Skeletal muscle cell (primary cell): ENCODE measurements at places on chromosomes 5 and 9.

- DNase-seq: no peak
Observed at GRCh38 chr5:143521846-143522400, 118.4 kb upstream of the NR3C1 start.

DNA sequence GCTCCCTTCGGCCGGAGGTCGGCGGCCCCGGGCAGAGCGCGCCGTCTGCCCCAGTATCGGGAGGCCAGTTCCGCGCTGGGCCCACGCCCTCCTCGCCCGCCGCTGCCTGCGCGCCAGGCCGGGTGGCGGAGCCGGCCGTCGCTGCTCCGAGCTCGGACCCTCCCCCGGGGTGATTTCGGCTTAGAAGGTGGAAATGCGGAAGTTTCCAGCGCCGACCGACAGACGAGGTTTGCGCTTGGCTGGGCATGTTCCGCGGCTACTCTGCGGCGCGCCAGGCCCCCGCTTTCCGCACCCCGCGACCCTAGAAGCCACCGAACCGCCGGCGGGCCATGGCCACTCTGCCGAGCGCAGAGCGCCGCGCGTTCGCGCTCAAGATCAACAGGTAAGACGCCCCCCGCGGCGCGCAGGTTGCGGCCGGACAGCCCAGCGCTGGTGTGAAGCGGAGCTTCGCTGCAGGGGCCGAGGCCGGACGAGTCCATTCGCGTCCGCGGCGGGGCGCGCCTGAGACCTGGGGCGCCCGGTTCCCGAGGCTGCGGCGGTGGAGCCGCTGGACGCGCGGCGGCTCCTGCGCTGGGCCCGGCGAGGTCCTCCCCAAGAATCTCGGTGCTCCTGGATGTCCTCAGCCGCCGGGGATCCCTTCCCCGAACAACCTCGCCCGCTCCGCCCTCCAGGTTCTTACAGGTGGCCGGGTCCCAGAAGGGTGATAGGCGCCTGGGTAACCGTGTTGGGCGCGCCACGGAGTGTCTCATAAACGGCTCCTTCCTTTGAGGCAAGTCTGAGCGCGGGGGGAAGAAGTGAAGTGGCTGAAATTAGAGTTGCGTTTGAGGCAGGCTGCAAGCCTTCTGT lies at the start of gene DOCK8:
Gene DOCK8 (plus strand): TSS at position 218 of the 846 bp plus-strand sequence. CDS start 112 bp downstream, at position 330.
- no peak for DNase-seq

- DNase-seq: no peak
Observed at GRCh38 chr5:178213003-178213461, 8.7 kb downstream of the HNRNPAB start.

DNA sequence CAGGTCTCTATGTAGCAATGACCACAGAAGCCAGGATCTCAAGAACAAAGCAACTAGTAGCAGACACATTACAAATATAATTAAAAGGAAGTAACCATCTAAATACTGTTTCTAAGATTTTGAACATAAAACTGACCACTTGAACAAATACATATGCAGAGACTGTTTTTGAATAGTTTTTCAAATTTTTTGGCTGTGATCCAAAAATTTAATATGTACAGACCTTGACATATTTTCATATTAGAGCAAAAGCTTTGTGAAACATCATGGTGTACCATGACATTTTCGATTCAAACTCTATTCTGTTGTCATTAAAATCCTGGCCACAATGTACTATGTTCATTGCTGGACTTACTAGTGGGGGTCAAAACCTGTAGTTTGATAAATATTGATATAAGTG lies 126.5 kb downstream of the NUDT12 start:
- no peak for DNase-seq

DNA sequence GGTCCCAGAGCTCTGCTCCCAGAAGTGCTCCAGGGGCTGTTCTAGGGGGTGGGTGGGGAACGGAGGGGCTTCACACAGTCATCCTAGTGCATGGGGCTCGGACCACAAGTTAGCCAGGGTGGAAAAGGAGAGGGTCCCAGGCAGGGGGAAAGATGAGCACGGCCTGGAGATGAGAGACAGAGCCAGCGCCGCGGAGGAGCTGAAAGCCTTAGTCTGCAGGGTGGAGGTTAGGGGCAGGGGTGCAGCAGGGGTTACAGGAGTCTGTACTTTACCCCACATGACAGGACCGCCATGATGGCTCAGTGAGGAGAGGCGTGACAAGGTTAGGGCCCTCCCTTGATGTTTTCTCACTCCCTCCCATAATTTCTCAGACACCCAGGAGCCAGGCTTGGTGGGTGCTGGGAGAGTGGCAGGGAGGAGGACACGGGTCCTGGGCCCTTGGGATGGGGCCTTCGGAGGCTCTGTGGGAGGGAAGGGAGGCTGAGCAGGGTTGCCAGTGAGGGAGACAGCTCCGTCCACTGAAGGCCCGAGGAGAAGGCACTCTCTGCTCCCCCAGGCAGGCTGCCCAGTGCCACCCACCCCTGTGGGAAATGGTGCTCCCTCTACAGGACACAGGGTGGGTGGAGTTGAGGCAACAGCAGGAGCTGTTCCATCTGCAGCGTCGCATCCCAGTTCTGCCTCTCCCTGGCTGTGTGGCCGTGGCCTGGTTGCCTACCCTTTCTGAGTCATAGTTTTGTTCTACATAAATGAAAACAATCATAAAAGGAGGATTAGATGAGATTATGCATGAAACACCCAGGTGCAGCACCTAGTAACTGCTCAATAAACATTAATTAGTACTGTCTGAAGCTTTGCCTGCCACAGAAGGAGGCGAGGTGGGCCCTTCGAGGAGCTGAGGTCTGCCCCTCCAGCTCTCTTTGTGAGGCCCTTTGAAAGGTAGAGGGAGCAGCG lies 66.2 kb downstream of the NDST1 start:
- no peak for DNase-seq

DNA sequence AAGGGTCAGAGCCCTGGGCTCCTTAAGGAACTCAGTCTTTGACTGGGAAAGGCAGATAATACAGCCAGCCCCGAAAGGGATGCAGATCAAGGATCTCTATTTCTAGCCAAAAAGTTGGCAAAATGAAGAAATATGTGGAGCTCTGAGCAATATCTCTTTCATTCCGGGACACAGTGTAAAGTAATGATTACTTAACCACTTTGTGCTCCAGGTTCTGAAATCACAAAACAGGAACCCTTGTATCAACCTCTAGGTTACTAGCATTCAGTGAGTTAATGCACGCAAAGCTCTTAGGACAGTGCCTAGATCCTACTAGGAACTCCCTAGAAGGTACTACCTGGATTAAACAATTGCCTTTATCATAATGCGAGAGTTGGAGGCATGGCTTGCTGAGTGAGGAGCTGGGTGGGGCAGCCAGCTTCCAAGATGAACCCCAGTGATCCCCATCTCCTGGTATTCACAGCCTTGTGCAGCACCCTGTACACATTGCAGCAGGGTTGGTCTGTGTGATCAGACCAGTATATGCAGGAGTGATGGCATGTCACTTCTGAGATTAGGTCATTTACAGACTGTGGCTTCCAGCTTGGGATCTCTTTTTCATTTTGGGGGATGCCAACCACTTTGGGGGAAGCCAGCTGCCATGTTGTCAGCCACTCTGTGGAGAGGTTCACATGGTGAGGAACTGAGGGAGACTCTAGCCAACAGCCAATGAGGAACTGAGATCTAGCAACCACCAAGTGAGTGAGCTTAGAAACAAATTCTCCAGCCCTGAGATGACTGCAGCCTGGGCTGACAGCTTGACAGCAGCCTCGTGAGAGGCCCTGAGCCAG lies 103.1 kb upstream of the SLC44A1 start:
- no peak for DNase-seq

DNA sequence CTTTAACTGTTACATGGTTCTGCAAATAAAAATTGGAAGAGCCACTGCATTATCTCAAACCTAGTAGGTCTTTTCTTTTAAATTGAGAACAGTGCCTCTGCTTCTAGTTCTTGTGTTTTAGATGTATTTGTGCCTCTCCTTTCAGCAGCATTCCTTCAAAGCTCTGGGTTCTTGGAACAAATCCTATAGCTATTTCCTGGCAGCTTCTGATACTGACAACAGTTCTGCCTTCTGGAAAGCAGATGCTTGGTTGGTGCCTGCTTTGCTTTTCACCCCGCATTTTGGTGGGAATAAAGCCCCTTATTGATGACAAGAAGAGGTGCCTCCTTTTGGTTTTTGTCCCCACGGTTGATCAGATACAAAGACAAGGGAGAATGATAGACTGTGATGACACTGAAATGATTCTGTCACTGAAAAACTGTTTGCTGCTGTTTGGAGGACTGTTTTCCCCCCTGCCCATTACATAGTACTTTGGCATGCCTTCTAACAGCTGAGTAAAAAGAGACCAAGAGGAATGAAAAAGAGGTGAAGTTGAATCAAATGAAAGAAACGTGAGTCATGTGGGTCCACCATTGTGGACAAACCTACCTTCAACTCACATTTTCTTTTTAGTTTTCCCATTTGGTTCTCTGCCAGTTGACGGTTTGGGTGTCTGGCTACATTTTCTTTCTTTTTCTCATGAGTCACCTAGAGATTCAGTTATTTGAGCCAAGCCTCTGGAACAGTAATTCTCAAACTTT lies 5.6 kb downstream of the PTCD2 start:
- peak; percentile 36 for DNase-seq

DNA sequence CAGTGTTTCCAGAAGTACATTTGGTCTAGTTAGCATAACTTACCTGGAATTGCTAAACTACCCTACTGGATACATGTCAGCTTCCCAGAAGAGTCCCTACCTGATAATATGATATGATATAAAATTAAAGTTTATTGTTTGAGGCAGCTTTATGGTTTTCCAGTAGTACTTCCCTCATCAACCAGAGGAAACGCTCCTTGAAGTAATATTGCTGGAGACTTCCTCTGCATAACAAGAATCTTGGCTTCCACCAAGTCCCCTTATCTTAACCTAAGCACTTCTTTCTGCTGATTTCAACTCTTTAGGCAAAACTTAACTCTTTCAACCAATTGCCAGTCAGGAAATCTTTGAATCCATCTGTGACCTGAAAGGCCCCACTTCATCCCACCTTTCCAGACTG lies 214.3 kb upstream of the PTGER4 start:
- DNase-seq: no peak

- DNase-seq: no peak
Observed at GRCh38 chr5:73199671-73200070, 26.7 kb downstream of the TMEM174 start.

- no peak for DNase-seq
Observed at GRCh38 chr9:134267881-134268724, 58.2 kb upstream of the RXRA start.

DNA sequence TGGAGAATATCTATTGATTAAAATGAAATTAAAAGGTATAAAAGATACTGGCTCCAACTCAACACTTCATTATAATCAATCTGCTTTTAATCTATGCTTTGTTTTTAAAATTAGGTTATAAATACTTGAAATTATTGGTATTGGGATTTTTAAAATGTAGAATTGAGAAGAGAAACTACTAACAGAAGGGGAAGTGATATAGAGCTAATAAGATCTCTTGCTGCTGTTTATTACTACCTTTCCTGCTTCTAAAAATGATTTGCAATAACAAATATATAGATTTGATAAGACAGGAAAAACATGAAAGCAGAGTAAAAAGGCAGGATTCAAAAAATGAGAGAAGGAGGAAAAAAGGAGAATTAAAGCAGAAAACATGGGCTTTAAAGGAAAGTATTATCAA lies 209.3 kb upstream of the NREP start:
- DNase-seq: no peak

- peak; percentile 17 for DNase-seq
Observed at GRCh38 chr5:81164936-81165335, 68.2 kb upstream of the CKMT2 start.

GRCh38 chr5:151104795-151105194 lies 24.0 kb upstream of the TNIP1 start:
- DNase-seq: no peak

DNA sequence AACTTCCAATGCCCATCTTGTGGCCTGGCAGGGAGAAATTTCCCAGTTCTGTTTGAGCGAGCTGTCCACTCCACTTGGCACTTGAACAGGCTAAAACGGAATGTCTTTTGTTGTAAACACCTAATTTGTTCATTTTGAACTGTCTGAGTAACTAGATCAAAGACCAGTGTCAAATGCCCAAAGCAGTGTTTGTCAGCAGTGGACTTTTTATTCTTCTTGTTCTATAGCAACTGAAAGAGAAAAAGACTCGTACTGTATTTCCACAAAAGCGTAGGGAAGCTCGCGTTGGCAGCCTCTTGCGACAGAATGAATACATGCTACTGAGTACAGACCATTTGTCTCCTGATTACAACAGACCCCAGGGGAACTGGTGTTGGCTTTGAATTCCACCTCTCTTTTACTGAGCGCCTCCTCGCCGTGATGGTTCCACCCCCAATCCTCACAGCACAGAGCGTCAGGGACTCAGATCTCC lies 601.8 kb upstream of the ZNF608 start:
- DNase-seq: peak; percentile 81

DNA sequence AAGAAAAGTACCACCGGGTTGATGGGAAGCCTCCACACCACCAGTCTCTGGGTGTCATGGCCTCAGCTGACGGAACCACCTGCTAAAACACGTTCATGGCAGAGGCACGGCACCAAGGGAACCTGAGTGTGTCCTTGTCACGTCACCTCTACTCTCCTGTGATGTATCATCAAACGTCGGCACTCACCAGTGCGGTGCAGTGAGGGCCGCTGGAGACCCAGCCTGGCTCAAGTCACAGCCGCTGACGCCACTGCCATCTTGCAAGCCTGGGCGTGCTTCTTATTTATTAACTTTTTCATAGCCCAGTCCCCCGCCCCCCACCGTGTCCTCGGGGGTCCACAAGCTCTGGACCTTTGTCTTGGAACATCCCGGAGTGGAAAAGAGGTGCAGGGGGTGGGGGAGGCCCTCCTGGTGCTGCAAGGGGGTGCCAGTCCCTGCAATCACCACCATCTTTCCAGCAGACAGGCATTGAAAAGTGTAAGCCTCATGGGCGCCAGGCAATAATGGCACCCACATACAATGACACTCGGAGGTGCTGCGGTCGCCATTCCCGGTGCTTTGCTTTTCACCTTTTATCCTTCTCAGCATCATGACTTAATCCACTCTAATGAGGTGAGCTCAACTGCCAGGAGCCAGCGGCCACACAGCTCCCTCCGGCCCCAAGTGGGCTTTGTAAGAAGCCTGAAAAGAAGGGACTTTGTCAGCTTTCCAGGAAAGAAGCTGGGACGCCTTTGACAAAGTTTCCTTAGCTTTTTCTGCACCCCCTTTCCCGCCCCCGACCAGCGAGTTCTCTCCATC lies 202.3 kb upstream of the IRX1 start:
- no peak for DNase-seq

DNA sequence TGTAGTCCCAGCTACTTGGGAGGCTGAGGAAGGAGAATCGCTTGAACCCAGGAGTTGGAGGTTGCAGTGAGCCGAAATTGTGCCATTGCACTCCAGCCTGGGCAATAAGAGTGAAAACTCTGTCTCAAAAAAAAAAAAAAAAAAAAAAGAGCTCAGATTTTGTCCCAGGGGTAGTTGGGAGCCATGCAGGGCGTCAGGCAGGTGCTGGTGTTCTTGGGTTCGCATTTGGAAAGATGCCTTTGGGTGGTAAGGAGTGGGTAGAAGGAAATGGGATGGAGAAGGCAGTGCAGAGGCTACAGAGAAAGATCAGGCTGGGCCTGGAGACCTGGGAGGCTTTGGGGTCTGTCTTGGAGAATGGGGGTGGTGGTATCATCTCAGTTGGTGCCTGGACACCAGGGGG lies 23.9 kb downstream of the ADGRD2 start:
- no peak for DNase-seq
